ENCODE measurements at places on chromosomes 4 and X. TPM values are rescaled to one million over a fixed set of nuclear protein-coding genes. Genes with fewer than 3 reads are reported as not detected.

The TASL gene
- not detected for total RNA-seq

The CT55 gene
- not detected for total RNA-seq

The TEX13D gene
- not detected for total RNA-seq

The TSPYL2 gene
- total RNA-seq: 11.9 TPM

The ACE2 gene
- total RNA-seq: not detected

The NAP1L5 gene
- 7.0 TPM for total RNA-seq

The DRP2 gene
- 2.3 TPM for total RNA-seq

The MID1 gene
- total RNA-seq: 27.9 TPM

The TLR1 gene
- 2.2 TPM for total RNA-seq

The EDA gene
- total RNA-seq: 0.73 TPM

The MAGEC1 gene
- not detected for total RNA-seq

The HDX gene
- total RNA-seq: 5.1 TPM

The ALB gene
- not detected for total RNA-seq

The PCDH18 gene
- total RNA-seq: 382 TPM

The CXCL8 gene
- 0.58 TPM for total RNA-seq

The CCKAR gene
- total RNA-seq: 25.2 TPM

The KCND1 gene
- 1.9 TPM for total RNA-seq

The PGAM4 gene
- total RNA-seq: not detected

The JADE3 gene
- total RNA-seq: 4.4 TPM

The FGF5 gene
- 24.7 TPM for total RNA-seq

The SEPSECS gene
- 13.1 TPM for total RNA-seq

The FGF16 gene
- not detected for total RNA-seq

The PLAC8 gene
- total RNA-seq: not detected

The SRD5A3 gene
- total RNA-seq: 12.8 TPM

The GYPB gene
- total RNA-seq: not detected

The DMP1 gene
- total RNA-seq: not detected

The NLGN3 gene
- total RNA-seq: 2.3 TPM

The MAP3K15 gene
- under 0.01 TPM for total RNA-seq
